ENCODE measurements at places on chromosomes 5 and 9.

DNA sequence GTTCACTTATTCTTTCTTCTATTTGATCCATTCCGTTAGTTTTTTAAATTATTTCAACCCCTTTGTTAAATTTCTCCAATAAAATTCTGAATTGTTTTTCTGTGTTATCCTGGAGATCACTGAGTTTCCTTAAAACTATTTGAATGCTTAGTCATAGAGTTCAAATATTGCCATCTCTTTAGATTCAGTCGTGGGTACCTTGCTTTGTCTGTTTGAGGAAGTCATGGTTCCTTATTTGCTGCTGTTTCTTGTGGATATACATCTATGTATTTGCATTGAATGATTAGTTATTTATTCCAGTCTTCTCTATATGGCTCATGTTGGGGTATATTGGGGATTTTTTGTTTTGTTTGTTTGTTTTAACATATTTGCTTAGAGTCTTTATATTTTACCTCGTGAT, 80.6 kb downstream of the HINT1 start:
- no peak overlapping the region for H3K27ac ChIP-seq
- peaks cover 9% of the 10 kb centered on the region for H3K27me3 ChIP-seq
- no peaks in the 10 kb centered on the region for H3K36me3 ChIP-seq
- no peak overlapping the region for H3K4me3 ChIP-seq
- no peaks in the 10 kb centered on the region for H3K4me1 ChIP-seq
- DNase-seq, result no peak

DNA sequence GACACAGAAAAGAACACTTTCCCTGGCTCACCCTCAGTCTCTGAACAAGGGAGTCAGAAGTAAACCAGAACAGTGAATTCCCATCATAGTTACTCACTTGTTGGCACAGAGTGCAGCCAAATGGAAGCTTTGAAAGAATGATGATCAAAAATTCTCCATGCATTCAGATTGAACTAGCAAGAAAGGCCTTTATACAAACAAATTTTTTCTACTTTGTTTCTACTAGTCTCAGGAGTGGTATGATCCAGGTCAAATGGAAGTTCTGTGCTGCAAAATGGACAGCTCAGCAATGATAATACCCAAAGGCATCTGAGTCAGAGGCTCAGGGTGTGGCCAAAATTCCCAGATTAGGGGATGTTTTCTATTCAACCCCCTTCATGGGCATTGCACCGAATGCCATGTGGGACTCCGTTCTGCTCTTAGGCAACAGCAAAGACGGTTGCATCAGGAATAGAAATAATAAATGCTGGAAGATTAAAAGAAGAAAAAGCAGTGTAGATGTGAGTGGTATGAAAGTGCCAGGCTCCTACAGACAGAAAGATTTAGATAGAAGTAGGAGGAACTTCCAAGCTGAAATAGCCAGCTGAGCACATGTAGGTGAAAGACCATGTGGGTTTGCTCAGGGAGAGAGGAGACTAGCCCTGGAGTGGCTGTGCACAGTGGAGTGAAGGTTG, 24.0 kb upstream of the ASPN start:
- no peak overlapping the region for H3K27ac ChIP-seq
- peaks cover 3% of the 10 kb centered on the region for H3K4me1 ChIP-seq
- H3K27me3 ChIP-seq, result no peaks in the 10 kb centered on the region
- no peak for DNase-seq
- no peaks in the 10 kb centered on the region for H3K36me3 ChIP-seq
- no peak overlapping the region for H3K4me3 ChIP-seq

GRCh38 chr9:3012842-3013241, 168.9 kb upstream of the PUM3 start:
- no peaks in the 10 kb centered on the region for H3K4me1 ChIP-seq
- DNase-seq, result no peak

GRCh38 chr5:58148254-58148775, 311.6 kb downstream of the PLK2 start:
- no peaks in the 10 kb centered on the region for H3K36me3 ChIP-seq
- no peaks in the 10 kb centered on the region for H3K27me3 ChIP-seq
- H3K27ac ChIP-seq, result no peak overlapping the region
- H3K4me1 ChIP-seq, result no peaks in the 10 kb centered on the region
- H3K4me3 ChIP-seq, result no peak overlapping the region

GRCh38 chr5:82942083-82942881, 134.9 kb downstream of the TMEM167A start:
- H3K4me1 ChIP-seq, result no peaks in the 10 kb centered on the region
- H3K27ac ChIP-seq, result no peak overlapping the region
- no peaks in the 10 kb centered on the region for H3K36me3 ChIP-seq
- H3K27me3 ChIP-seq, result no peaks in the 10 kb centered on the region
- no peak for DNase-seq
- H3K4me3 ChIP-seq, result no peak overlapping the region

DNA sequence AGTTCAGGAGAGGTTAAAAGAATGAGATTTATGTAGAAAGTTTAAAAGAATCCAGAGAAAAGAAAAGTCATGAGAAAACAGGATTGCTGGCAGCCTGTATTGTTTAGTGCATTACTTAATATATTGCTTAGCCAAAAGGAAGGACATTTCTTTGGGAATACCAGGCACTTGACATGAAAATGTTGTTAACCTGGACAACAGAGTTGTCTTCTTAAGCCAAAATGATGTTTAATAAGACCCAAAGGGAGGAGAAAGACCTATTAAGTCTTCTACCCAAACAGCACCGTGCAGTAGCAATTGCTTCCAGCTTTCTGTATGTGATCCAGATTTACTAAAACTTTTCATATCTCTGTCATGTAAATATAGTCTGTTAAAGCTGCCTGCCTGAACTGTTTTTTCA, 74.0 kb upstream of the PRLR start:
- H3K36me3 ChIP-seq, result no peaks in the 10 kb centered on the region
- DNase-seq, result no peak
- H3K4me3 ChIP-seq, result no peak overlapping the region
- peaks cover 2% of the 10 kb centered on the region for H3K27me3 ChIP-seq

DNA sequence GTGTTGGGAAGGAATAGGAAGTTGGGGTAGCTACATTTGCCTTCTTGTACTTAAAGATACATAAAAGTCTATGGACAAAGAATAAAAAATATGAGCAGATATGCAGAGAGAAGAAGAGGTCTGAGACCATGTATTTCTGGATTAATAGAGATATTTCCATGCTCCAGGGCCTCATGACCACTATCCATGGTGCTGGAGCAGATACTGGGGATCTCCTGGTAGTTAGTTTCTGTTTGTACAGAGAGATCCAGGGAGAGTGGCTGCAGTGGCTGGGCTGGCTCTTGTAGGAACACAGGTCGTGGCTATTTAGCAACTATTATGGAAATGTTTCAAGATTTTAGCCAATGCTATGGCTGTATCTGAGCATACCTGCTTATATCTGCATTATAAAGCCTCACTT, 184.2 kb upstream of the TMEM161B start:
- H3K36me3 ChIP-seq, result no peaks in the 10 kb centered on the region
- H3K27ac ChIP-seq, result no peak overlapping the region
- DNase-seq, result no peak
- no peak overlapping the region for H3K4me3 ChIP-seq

- no peak overlapping the region for H3K27ac ChIP-seq
- peaks cover 59% of the 10 kb centered on the region for H3K36me3 ChIP-seq
- DNase-seq, result no peak
- H3K4me3 ChIP-seq, result peak overlapping the region; percentile 17
- no peaks in the 10 kb centered on the region for H3K27me3 ChIP-seq
- peaks cover 67% of the 10 kb centered on the region for H3K4me1 ChIP-seq
Measured at GRCh38 chr9:110066929-110067716, 140.8 kb downstream of the C9orf152 start.

DNA sequence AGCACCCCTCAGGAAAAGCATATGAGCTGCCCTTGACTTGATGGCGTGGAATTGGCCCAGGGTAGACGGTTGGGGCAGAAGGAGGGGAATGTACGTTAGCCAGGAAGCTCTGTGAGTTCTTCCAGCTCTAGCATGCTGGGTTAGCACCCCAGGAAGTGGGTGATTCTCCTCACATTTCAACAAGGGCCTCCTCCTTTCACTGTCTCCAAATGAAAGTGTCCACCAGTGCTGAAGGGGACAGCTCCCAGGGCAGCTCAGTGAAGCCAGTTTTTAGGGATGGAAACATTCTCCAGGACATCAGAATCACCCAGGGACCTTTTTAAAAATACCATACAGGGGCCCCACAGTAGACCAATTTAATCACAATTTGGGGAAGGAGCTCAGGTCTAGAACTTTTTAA, 17.2 kb upstream of the AFAP1L1 start:
- H3K27me3 ChIP-seq, result peaks cover 14% of the 10 kb centered on the region
- H3K27ac ChIP-seq, result no peak overlapping the region
- H3K4me1 ChIP-seq, result no peaks in the 10 kb centered on the region
- no peak overlapping the region for H3K4me3 ChIP-seq
- no peak for DNase-seq
- H3K36me3 ChIP-seq, result no peaks in the 10 kb centered on the region

DNA sequence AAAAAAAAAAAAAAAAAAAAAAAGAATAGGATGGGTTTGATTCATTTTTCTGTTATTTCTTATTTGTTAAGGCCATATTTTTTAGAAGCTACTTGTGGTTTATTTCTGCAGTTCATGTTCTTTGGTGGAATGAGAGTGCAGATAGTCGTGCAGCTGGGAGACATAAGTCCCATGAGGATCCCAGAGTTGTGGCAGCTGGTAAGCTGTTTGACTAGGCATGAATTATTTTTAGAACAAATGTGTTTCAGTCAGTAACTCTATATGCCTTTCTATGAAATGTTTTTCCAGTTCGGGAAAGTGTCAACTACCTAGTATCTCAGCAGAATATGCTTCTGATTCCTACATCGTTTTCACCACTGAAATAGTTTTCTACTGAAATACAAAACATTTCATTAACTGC, 5.0 kb upstream of the NIPSNAP3B start:
- no peak overlapping the region for H3K27ac ChIP-seq
- H3K36me3 ChIP-seq, result peaks cover 5% of the 10 kb centered on the region
- no peak overlapping the region for H3K4me3 ChIP-seq

GRCh38 chr5:139701056-139701741, 53.0 kb downstream of the CXXC5 start:
- DNase-seq, result no peak
- no peaks in the 10 kb centered on the region for H3K36me3 ChIP-seq
- H3K27me3 ChIP-seq, result peaks cover 51% of the 10 kb centered on the region
- peaks cover 4% of the 10 kb centered on the region for H3K4me1 ChIP-seq

GRCh38 chr9:126719618-126720031, 85.2 kb upstream of the ZBTB43 start:
- peaks cover 38% of the 10 kb centered on the region for H3K4me1 ChIP-seq
- peak overlapping the region; percentile 90 for H3K27ac ChIP-seq
- peak overlapping the region; percentile 75 for H3K4me3 ChIP-seq
- no peaks in the 10 kb centered on the region for H3K36me3 ChIP-seq
- peaks cover 27% of the 10 kb centered on the region for H3K27me3 ChIP-seq

GRCh38 chr9:26786564-26786963, 106.0 kb downstream of the CAAP1 start:
- no peak overlapping the region for H3K27ac ChIP-seq
- no peak for DNase-seq
- H3K27me3 ChIP-seq, result peaks cover 2% of the 10 kb centered on the region
- H3K36me3 ChIP-seq, result no peaks in the 10 kb centered on the region
- no peaks in the 10 kb centered on the region for H3K4me1 ChIP-seq

- H3K27me3 ChIP-seq, result peaks cover 4% of the 10 kb centered on the region
- H3K36me3 ChIP-seq, result no peaks in the 10 kb centered on the region
- H3K4me1 ChIP-seq, result no peaks in the 10 kb centered on the region
- H3K27ac ChIP-seq, result no peak overlapping the region
Measured at GRCh38 chr9:121582641-121583040, 68.8 kb upstream of the DAB2IP start.

- H3K36me3 ChIP-seq, result no peaks in the 10 kb centered on the region
- peaks cover 9% of the 10 kb centered on the region for H3K4me1 ChIP-seq
- DNase-seq, result no peak
- H3K4me3 ChIP-seq, result no peak overlapping the region
- no peaks in the 10 kb centered on the region for H3K27me3 ChIP-seq
- no peak overlapping the region for H3K27ac ChIP-seq
Measured at GRCh38 chr5:16914108-16914435, 22.0 kb downstream of the MYO10 start.

- no peaks in the 10 kb centered on the region for H3K27me3 ChIP-seq
- H3K4me3 ChIP-seq, result no peak overlapping the region
- no peaks in the 10 kb centered on the region for H3K4me1 ChIP-seq
- no peaks in the 10 kb centered on the region for H3K36me3 ChIP-seq
- H3K27ac ChIP-seq, result no peak overlapping the region
- DNase-seq, result no peak
Measured at GRCh38 chr9:17800418-17800817, 221.6 kb downstream of the SH3GL2 start.

DNA sequence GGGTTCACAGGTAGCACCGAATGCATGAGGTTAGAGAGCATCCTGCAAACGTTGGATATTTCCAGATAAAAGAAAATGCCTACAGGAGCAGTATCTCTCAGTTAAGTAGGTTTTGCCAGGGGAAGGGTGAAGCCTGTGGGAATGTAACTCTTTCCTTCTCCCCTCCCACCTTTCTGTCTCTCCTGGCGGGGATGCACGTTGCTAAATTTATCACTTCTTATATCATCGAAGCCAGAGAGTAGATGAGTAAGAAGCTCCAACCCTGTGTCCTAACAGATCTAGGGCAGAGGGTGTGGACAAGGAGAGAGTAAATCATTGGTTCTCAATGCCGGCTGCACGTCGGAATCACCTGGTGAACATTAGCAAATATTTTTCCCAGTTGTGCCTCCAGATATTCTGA, 457.5 kb downstream of the ENC1 start:
- peaks cover 12% of the 10 kb centered on the region for H3K27me3 ChIP-seq
- DNase-seq, result no peak
- no peak overlapping the region for H3K4me3 ChIP-seq

GRCh38 chr9:73411494-73411893, 259.8 kb downstream of the ANXA1 start:
- DNase-seq, result no peak
- no peak overlapping the region for H3K27ac ChIP-seq
- H3K27me3 ChIP-seq, result no peaks in the 10 kb centered on the region
- no peak overlapping the region for H3K4me3 ChIP-seq
- H3K4me1 ChIP-seq, result no peaks in the 10 kb centered on the region
- no peaks in the 10 kb centered on the region for H3K36me3 ChIP-seq

- no peak overlapping the region for H3K27ac ChIP-seq
- no peaks in the 10 kb centered on the region for H3K36me3 ChIP-seq
- DNase-seq, result no peak
- no peaks in the 10 kb centered on the region for H3K4me1 ChIP-seq
- no peaks in the 10 kb centered on the region for H3K27me3 ChIP-seq
Measured at GRCh38 chr5:122515709-122516431, 203.8 kb downstream of the SNCAIP start.

GRCh38 chr5:31148959-31149475, 44.5 kb upstream of the CDH6 start:
- no peak for DNase-seq
- H3K27me3 ChIP-seq, result no peaks in the 10 kb centered on the region
- no peaks in the 10 kb centered on the region for H3K4me1 ChIP-seq
